Cortex of kidney (tissue), 1 donor: ENCODE measurements at places on chromosomes 5 and 9.

GRCh38 chr9:98924946-98925820 lies 18.5 kb upstream of the COL15A1 start:
- no peak for DNase-seq

DNA sequence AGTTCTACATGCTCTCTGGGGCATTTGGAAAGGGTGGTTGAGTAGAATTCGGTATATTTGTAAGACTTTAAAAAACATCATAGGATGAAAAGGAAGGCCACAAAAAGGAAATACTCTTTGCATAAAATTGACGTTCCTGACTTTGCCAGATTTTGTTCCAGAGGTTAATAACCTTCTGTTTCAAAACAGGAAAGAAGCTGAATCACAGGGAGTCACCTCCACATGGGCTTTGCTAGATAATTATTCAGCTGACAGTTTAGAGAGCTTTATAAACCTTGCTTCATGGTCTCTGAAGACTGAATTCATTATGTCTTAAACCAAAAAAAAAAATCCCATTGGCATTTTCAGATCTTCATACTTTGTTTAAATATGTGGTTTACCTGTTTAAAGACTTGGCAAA lies 203.7 kb downstream of the SEMA6A start:
- DNase-seq: no peak

DNA sequence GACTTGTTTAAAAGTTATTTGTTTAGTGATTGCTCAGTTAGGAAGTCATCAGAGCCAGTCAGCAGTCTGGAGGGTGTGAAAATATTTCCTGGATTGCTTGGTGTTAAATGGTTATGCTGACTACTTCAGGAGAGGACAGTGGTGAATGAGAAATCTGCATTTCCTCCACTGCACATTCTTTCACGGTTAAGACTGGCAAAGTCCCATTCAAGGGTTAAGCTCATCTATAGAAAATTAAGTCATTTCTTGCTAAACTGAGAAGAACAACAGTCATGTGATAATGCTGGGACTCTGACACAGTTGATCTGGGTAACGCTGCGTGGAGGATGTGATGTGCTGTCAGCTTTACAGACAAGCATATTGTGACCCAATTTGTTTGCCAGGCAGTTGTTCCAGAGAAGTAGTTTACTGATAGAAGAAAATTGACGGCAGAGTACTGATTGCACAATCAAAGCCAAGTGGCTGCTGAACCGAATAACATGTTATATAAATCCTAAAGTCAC lies 80.4 kb downstream of the GRAMD2B start:
- no peak for DNase-seq

DNA sequence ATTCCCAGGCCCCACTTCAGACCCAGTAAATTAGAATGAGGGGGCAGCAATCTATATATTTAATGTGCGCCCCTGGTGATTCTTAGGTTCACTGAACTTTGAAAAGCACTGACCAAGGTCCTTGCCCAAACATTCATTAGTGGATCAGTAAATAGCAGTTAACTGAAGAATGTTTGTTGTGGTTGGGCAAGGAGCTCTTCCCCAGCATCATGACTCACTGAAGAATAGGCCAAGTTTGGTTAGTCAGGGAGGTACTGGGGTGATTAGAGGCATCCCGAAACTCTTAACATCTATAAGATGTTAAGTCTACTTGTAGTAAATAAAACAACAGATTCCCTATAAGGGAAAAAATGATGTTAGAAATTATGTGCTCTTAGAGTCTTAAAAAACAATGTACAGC lies 833 bp upstream of the MROH2B start:
- no peak for DNase-seq

- DNase-seq: no peak
These were observed 29.6 kb upstream of the ZNF782 start for GRCh38 chr9:96883922-96884321.

DNA sequence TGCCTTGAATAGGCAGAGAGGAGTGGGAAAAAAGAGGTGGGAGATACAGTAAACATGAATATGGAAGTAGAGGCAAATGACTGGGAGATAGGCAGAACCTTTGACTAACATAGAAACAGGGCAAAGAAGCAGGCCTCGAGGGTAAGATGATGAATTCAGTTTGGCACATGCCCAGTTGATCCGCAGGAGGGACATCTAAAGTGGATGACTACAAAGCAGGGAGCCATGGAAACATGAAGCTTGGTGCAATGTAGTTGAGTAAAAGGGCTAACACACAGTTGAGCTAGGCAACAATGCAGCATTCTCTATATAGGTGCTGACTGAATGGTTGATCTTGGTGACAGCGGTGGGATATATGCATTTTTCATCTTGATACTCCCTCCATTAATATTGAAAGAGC lies 253.8 kb downstream of the DMRT2 start:
- no peak for DNase-seq

DNA sequence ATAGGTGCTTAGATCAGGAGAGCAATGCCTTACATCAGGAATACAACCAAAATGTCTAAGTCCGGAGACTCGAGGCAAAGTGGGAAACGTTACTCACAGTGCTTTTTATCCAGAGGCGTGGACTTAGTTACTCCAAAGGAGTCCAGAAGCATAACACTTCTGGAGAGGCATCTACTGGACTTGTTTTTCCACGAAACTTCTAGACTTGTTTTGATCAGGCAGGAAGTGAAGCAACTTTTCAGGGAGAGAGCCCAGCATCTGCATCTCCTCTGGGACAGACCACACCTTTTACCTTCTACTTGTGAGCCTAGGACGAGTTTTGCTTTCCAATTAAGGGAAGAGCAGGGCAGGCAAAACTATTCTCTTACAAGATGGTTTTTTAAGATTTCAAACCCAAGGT lies 1.2 kb upstream of the TJP2 start:
- DNase-seq: no peak
